ENCODE measurements at places on chromosomes 11 and 22.
A peak's percentile ranks its signal among the peaks of the same experiment; 100 is the strongest.

GRCh38 chr11:43497144-43497543 lies 138.4 kb downstream of the TTC17 start:
- ATAC-seq = no peak

DNA sequence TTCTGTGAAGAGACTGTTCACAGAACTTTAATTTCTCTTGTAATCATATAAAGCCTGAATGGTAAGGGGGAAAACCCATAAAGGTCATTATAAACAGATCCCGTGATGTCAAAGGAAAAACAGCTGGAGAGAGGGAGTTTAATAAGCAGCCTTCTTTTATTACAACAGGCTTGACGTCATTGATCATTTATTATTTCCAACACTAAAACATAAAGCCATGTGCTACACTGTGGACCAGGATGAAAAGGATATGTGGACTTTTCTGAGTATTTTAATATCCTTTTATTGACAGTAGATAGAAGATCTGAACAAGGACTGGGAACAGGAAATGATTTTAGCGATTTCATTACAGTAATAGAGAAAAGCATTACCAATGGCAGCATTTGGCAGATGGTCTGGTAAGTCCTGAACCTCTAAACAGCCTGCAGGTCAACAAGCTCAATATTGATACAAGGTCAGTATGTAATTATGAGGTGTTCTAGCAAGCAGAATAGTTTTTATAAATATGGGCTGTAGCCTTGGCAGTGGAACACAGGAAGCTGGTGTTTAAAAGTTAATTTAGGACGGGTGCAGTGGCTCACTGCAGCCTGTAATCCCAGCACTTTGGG lies 25.1 kb upstream of the TPH1 start:
- ATAC-seq = no peak

GRCh38 chr11:76496174-76496573 lies 51.4 kb downstream of the EMSY start:
- no peak for ATAC-seq

- ATAC-seq = no peak
These were observed 16.4 kb downstream of the CDKN1C start for GRCh38 chr11:2869134-2869526.

DNA sequence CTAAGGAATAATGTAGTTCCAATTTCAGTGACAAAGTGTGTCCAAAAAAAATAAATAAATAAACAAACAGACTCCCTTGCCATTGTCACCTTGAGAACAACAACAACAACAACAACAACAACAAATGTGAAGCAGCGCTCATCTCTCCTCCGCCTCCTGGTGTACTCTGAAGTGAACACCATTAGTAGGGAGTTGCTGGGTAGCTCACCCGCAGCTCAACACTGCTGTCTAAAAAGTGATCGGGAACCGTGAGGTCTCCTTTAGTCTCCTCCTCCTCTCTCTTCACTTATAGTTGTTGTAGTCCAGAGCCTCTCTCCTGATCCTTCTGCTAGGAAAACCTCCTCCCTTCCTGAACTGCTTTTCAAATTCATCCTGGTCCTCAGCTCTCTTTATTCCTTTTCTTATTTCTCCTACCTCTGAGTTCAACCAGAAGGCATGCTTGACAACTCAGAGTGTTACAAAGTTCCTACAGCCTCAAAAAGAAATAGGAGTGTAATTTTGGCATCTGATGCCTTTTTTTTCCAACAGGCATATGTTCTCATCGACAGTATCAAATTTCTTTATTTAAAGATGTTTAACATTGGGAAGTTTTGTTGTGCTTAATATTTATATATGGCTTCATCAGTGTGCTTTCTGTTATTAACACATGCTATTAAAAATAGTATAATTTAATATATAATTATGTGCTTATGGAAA lies 215.1 kb downstream of the PGR start:
- no peak for ATAC-seq

DNA sequence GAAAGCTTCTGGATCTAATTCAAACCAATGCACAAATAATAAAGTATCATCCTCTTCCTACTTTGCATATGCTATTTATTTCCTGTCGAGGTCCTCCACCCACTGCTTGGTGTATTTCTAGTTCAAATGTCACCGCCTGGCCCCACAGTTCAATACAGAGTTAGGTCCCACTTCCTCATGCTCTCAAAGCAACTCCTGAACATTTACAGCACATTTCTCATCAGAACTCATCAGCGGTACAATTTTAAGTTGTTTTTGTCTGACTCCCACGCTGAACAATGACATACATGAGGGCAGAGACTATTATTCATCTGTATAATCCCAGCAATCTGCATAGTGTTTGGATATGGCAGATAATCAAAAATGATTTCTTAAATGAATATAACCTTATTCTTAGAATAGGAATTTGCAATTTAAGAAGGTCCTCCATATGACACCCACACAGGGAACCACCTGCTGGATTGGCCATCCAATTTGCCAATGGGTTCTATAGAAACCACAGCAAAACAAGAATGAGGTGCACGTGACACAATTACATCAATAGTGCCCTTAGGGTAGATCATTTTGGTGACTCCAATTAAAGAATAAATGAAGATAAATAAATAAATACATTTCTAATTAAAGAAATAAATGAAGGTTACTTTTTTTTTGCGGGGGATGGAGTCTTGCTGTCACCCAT lies 54.2 kb downstream of the SLC25A17 start:
- ATAC-seq = peak; percentile 65

DNA sequence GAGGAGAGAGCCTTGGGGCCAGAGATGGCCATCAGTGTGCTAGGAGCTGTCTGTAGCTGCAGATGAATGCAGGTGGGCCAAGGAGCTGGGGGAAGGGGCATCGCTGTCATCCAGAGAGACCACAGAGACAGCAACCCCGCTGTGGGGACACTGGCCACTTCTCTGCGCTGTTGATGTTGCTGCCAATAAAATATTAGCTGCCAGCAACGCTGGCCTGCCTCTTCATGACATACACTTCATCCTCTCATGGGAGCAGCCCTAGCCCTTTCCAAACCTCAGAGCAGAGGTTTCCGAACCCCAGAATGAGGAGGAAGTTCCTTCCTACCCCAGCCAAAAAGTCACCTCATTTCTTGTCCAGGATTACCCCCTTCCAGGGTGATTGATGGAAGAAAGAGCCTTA lies 106.2 kb downstream of the PARVA start:
- no peak for ATAC-seq

DNA sequence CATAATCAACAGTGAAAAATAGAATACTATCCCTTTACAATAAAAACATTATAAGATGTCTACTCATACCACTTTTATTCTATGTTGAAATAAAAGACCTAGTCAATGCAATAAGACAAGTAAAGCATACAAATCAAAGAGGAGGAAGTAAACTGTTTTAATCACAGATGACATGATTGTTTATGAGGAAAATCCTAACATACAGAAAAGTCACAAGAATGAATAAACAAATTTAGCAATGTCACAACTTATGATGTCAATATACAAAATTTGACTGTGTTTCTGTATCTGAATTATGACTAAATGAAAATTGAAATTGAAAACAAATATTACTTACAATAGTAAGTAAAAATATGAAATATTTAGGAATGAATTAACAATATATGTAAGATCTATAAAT lies 221.9 kb upstream of the GRIA4 start:
- ATAC-seq = no peak

- ATAC-seq = no peak
These were observed at the start of gene OR8H2 for GRCh38 chr11:56103210-56103737. Gene OR8H2, plus strand, starts transcription at chr11:56103687. Its CDS starts 1,356 bp downstream, at chr11:56105043.

- no peak for ATAC-seq
These were observed 36.0 kb downstream of the ART5 start for GRCh38 chr11:3605771-3606203.

DNA sequence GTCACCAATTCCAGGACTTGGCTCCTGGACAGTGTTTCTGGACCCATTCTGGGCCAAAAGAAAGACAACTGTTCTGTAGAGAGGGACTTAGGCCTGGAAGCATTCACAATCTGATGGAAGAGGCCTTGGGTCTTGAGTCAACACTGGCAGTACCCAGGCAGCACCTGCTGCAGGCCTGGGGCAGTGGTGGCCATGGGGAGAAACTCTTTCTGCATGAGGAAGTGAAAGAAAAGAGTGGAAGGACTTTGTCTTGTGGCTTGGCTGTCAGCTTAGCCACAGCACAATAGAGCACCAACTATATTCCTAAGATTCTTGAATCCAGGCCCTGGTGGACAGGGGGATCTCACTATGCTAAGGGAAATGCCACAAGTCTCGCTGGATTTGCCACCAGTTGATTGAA lies 70.6 kb downstream of the CTSC start:
- ATAC-seq = no peak

DNA sequence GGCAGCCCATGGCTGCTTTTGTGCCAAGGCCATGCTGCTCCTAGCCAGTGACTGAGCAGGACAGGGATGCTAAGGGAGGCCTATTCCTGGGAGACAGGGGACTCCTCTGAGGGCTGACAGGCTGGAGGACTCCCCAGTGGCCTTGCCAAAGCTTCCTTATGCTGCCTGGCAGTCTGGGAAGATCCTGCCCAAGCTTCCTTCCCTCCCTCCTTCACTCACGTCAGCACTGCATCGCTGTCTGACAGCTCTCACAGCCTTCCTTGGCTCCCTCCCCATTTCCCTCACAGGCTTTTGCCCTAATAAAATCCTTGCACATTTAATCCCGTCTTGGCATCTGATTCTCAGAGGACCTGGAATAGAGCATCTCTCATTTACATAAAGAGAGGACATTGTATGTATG lies 26.5 kb downstream of the HTR3A start:
- no peak for ATAC-seq

GRCh38 chr11:64799623-64800302 lies 3.3 kb downstream of the MAP4K2 start:
- no peak for ATAC-seq

DNA sequence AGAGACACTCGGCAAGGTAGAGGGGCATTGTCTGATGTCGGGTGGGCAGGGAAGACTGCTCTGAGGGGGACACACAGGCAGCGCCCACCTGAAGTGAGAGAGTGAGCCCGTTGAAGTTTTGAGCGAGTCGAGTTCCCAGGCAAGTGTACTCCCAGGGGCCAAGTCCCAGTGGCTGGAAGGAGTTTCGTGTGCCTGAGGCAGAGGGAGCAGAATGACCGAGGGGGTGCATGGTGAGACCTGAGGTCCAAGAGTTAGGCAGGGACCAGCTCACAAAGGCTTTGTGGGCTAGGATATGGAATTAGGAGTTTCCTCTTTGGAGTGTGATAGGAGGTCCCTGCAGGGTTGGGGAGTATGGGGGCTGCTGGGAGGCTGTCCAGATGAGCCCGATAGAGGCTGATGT lies 6.2 kb downstream of the SCN2B start:
- no peak for ATAC-seq

GRCh38 chr11:4882543-4882942 lies 843 bp downstream of the OR51T1 start:
- no peak for ATAC-seq

DNA sequence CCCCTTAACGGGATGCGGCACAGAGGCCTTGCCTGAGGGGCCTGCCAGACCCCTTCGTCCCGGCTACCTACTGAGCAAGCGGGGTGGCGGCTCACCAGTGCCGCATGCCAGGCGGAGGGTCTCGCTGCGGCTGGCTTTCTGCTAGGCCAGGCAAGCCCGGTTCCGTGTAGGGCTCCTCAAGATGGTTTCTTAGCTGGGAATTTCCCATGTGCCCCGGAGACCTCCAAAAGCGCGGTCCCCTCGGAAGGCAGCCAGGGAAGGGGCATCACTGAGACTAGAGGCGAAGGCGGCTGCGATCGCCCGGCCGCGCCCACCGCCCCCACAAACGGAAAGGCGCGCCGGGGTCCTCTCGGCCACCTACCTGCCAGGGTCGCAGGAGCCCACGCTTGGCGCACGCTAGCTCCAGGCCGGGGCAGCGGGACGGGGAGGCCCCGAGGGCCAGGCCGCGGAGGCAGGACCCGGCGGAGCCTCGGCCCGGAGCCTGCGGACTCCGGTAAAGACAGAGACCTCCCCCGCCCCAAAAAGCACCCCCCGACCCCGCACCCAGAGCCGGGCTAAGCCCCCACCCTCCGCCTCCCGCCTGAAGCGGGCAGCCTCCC lies 23.8 kb downstream of the MICAL3 start:
- ATAC-seq = no peak

DNA sequence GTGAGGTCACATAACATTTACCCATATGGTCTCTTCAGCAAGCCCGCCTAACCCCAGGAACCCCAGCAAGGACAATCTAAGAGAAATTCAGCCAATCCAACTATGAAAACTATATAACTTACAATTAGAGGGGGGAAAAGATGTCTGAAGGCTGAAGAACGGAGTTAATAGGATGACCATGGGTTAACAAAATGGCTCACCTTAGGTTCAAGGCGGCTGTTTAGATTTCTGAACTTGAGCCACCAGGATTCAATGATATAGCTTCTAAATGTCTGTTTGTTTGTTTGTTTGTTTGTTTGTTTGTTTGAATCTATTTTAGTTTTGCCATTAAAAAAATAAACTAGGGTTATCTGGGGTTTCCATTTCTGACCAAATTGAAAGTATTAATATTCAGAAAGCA lies 109.8 kb upstream of the ZC3H12C start:
- ATAC-seq = no peak

DNA sequence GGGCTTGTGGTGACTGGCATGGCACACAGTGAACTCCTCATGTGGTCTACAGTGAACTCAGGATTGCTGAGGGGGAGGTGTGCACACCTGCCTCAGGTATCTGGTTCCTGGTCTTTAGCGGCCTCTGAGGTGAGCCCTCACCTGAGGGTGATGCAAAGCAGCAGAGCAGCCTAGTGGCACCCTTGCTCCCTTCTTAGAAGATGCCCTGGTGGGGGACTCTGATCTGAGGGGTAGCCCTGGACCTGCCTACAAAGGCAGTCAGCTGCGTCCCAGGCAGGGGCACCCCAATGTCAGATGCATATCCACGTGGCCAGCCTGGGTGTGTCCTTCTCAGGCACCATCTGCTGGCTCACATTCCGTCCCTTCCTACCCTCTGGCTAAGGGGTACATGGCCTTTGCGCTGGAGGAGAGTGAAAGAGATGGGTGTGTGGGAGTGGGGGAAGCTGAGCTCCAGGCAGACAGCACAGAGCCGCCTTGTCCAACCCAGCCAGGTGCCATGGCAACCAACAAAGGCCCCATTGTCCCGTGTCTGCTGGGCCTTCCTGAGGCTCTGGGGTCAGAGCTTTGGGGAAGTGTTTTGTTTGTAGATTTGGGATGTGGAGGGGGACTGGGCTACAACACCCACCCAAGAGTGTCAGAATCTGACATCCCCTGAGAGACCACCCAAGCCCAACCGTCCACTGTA lies 5.8 kb downstream of the PLEKHB1 start:
- ATAC-seq = no peak

DNA sequence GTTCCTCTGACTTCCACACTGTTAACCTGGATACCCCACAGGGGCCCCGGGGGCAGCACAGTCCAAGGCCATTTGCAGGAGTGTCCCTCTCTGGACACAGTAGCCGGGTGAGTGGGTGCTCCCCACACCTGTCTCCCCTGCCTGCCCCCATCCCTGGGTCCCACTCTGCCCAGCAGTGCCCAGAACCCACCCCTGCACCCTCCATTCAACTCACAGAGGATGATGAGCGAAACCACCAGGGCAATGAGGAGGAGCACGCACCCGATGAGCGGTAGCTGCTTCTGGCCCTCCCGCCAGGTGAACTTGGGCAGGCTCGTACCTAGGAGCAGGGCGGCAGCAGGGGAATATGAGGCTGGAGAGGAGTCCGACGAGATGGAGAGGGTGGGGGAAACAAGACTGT lies 12.2 kb downstream of the TMPRSS13 start:
- ATAC-seq = no peak
